ENCODE measurements at places on chromosomes 12 and 14.

GRCh38 chr12:30463636-30464035 lies 232.0 kb downstream of the IPO8 start:
- no peaks in the 10 kb centered on the region for H3K27me3 ChIP-seq
- H3K4me1 ChIP-seq = no peaks in the 10 kb centered on the region
- no peak overlapping the region for H3K27ac ChIP-seq
- DNase-seq = no peak
- H3K4me3 ChIP-seq = no peak overlapping the region
- no peaks in the 10 kb centered on the region for H3K36me3 ChIP-seq

- no peak overlapping the region for H3K4me3 ChIP-seq
- H3K36me3 ChIP-seq = peaks cover 2% of the 10 kb centered on the region
- no peaks in the 10 kb centered on the region for H3K27me3 ChIP-seq
Observed at GRCh38 chr12:51077930-51078329, 5.5 kb downstream of the CSRNP2 start.

GRCh38 chr12:110689281-110690126 lies 589 bp upstream of the HVCN1 start:
- peaks cover 7% of the 10 kb centered on the region for H3K36me3 ChIP-seq
- H3K4me3 ChIP-seq = peak overlapping the region; percentile 95
- peaks cover 8% of the 10 kb centered on the region for H3K27me3 ChIP-seq
- H3K27ac ChIP-seq = peak overlapping the region; percentile 87
- DNase-seq = no peak

GRCh38 chr14:30283822-30284446 lies 275.0 kb upstream of the G2E3 start:
- H3K4me1 ChIP-seq = no peaks in the 10 kb centered on the region
- no peak overlapping the region for H3K4me3 ChIP-seq
- no peak overlapping the region for H3K27ac ChIP-seq
- H3K36me3 ChIP-seq = no peaks in the 10 kb centered on the region

GRCh38 chr12:12807970-12808702 lies 5.0 kb upstream of the DDX47 start:
- DNase-seq = peak; percentile 36
- peak overlapping the region; percentile 84 for H3K4me3 ChIP-seq
- H3K27me3 ChIP-seq = no peaks in the 10 kb centered on the region

DNA sequence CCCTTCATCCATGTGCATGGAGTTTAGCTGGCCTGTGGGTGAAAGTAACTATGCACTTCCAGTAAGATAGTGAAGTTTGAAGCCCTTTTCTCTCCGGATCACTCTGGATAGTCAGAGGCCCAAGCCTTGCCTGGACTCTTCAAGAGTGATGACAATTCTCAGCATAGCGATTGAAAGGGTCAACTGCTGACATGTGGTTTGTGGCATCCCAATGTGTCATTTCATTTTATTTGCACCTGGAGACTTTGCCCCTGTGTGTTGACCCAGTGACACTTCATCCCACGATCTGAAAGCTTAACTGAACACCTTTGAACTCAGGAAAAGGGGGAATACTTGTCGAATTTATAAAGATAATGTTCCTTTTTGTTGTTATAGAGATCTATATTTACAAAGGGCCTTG lies 711.9 kb upstream of the TMEM132C start:
- no peak for DNase-seq
- no peaks in the 10 kb centered on the region for H3K27me3 ChIP-seq
- peaks cover 7% of the 10 kb centered on the region for H3K4me1 ChIP-seq
- H3K27ac ChIP-seq = no peak overlapping the region
- H3K36me3 ChIP-seq = no peaks in the 10 kb centered on the region

GRCh38 chr14:87251011-87251410 lies 742.0 kb downstream of the GALC start:
- DNase-seq = no peak
- H3K27ac ChIP-seq = no peak overlapping the region
- H3K36me3 ChIP-seq = no peaks in the 10 kb centered on the region

- H3K27ac ChIP-seq = peak overlapping the region; percentile 16
- no peaks in the 10 kb centered on the region for H3K4me1 ChIP-seq
- H3K27me3 ChIP-seq = no peaks in the 10 kb centered on the region
- H3K4me3 ChIP-seq = no peak overlapping the region
- no peak for DNase-seq
Observed at GRCh38 chr12:120148011-120148410, 31.5 kb upstream of the RAB35 start.

- no peak overlapping the region for H3K4me3 ChIP-seq
- peaks cover 17% of the 10 kb centered on the region for H3K36me3 ChIP-seq
- H3K4me1 ChIP-seq = peaks cover 7% of the 10 kb centered on the region
- no peak overlapping the region for H3K27ac ChIP-seq
Observed at GRCh38 chr14:50770586-50770985, 60.4 kb downstream of the NIN start.

DNA sequence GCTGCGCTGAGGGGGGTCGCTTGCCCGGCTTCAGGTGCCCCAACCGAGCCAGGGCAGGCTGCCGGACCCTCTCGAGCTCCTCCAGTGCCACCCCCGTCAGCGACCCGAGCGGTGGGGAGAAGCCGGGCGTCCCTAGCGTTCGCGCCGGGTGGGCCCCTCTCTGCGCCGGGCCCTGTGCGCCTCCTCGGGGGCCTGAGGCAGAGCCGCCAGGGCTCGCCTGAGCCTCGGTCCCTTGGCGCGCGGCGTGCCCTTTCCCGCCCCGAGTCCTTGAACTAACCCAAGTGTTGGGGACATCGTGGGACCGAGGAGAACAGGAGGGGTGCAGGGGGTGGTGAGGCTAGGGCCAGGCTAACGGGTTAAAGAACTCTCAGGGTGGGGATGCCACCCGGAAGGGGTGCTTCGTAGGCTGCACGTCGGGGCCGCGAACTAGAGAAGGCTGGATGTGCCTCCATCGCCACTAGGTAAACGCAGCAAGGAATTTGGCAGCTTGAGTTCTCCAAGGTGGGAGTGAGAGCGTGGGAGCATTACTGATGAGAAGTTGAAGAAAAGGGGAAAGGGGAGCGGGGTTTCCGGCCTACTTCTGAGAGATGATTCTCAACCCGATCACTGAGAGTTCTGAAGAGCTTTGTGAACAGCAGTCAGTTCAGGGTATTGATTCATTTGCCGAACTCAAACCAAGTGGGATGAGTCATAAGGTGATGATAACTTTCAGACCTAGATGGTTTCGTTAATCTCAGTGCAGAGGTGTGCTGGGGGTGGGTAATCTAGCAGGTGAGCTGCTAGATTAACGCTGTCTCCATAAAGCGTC lies 618 bp downstream of the RNF34 start:
- H3K27me3 ChIP-seq = no peaks in the 10 kb centered on the region
- peak overlapping the region; percentile 96 for H3K4me3 ChIP-seq
- no peaks in the 10 kb centered on the region for H3K36me3 ChIP-seq
- peaks cover 33% of the 10 kb centered on the region for H3K4me1 ChIP-seq
- H3K27ac ChIP-seq = peak overlapping the region; percentile 98

GRCh38 chr12:126772171-126772864 lies 1494.7 kb upstream of the TMEM132C start:
- no peaks in the 10 kb centered on the region for H3K36me3 ChIP-seq
- DNase-seq = peak; percentile 37
- H3K4me1 ChIP-seq = peaks cover 2% of the 10 kb centered on the region
- peak overlapping the region; percentile 94 for H3K4me3 ChIP-seq

GRCh38 chr12:93636708-93637107 lies 40.5 kb upstream of the CRADD start:
- peaks cover 8% of the 10 kb centered on the region for H3K36me3 ChIP-seq
- H3K27me3 ChIP-seq = peaks cover 24% of the 10 kb centered on the region
- no peak overlapping the region for H3K27ac ChIP-seq
- DNase-seq = no peak

- H3K27me3 ChIP-seq = peaks cover 54% of the 10 kb centered on the region
- H3K4me1 ChIP-seq = peaks cover 3% of the 10 kb centered on the region
- peaks cover 3% of the 10 kb centered on the region for H3K36me3 ChIP-seq
- DNase-seq = no peak
- no peak overlapping the region for H3K27ac ChIP-seq
Observed at GRCh38 chr14:93859957-93860356, 67.2 kb upstream of the FAM181A start.

DNA sequence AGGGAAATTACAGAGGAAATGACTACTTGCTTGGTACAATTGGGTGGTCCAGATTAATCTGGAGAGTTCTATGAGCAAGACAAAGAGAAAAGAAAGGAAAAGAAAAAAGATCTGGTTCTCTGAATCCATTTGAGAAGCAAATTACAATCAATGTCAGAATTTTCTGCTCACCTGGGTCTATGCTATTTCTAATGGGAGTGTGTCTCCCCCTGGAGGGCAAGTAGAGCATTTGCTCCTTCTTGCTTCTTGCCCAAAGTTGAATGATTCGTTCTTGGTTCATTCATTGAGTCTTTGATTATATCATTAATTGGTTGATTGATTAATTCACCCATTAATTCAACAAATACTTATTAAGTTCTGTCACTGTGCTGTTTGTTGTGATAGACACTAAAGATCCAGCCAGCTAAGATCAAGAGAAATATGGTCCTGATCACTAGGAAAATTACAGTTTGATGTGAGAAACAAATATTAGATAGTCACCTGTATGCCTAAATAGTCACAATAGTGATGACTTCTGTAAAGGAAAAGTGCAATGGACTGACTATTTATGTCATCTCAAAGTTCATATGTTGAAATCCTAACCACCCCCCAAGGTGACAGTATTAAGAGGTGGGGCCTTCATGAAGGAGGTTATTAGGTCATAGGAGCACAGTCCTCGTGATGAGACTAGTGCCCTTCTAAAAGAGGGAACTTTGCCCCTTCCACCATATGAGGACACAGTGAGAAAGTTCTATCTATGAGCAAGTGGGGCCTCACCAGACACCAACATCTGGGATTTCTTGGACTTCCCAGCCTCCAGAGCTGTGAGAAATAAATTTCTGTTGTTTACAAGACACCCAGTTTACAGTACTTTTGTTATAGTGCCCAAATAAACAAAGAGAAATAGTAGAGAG lies 8.0 kb upstream of the ASB8 start:
- H3K36me3 ChIP-seq = no peaks in the 10 kb centered on the region
- peak; percentile 42 for DNase-seq
- H3K4me3 ChIP-seq = peak overlapping the region; percentile 52
- H3K27ac ChIP-seq = no peak overlapping the region

GRCh38 chr12:56029166-56029519 lies 8.3 kb downstream of the IKZF4 start:
- no peak for DNase-seq
- H3K36me3 ChIP-seq = peaks cover 7% of the 10 kb centered on the region
- peak overlapping the region; percentile 39 for H3K27ac ChIP-seq
- H3K4me3 ChIP-seq = peak overlapping the region; percentile 62
- no peaks in the 10 kb centered on the region for H3K27me3 ChIP-seq
- H3K4me1 ChIP-seq = peaks cover 26% of the 10 kb centered on the region

- DNase-seq = no peak
- H3K4me1 ChIP-seq = peaks cover 6% of the 10 kb centered on the region
- H3K27me3 ChIP-seq = peaks cover 5% of the 10 kb centered on the region
- no peak overlapping the region for H3K4me3 ChIP-seq
- H3K36me3 ChIP-seq = no peaks in the 10 kb centered on the region
Observed at GRCh38 chr14:67416085-67416484, 4.1 kb upstream of the PLEK2 start.

- DNase-seq = no peak
- H3K27me3 ChIP-seq = no peaks in the 10 kb centered on the region
- H3K4me1 ChIP-seq = peaks cover 10% of the 10 kb centered on the region
- H3K27ac ChIP-seq = peak overlapping the region; percentile 21
- H3K4me3 ChIP-seq = no peak overlapping the region
- no peaks in the 10 kb centered on the region for H3K36me3 ChIP-seq
Observed at GRCh38 chr12:47714826-47715386, 9.1 kb upstream of the RPAP3 start.

DNA sequence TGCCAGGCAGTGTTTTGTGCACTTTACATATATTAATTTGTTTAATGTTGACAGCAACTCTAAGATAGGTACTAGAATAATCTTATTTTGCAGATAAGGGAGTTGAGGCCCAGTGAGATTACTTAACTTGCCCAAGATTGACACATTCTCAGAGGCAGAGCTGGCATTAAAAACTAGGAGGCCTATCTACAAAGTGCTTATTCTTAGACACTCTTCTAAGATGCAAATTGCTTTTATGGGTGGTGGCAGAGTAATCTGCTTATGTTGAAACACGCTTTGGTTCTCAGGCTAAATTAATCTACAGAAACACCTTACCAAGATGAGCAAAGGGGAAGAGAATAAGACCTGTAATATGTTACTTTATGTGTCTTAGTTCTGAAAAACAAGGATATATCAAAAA lies 7.2 kb downstream of the MGP start:
- DNase-seq = no peak
- peaks cover 6% of the 10 kb centered on the region for H3K36me3 ChIP-seq
- peaks cover 6% of the 10 kb centered on the region for H3K27me3 ChIP-seq
- H3K27ac ChIP-seq = no peak overlapping the region
- peaks cover 6% of the 10 kb centered on the region for H3K4me1 ChIP-seq

GRCh38 chr14:96442355-96442754 lies 50.4 kb downstream of the AK7 start:
- peaks cover 7% of the 10 kb centered on the region for H3K36me3 ChIP-seq
- no peak overlapping the region for H3K27ac ChIP-seq
- H3K27me3 ChIP-seq = peaks cover 25% of the 10 kb centered on the region
- DNase-seq = no peak
- no peak overlapping the region for H3K4me3 ChIP-seq

DNA sequence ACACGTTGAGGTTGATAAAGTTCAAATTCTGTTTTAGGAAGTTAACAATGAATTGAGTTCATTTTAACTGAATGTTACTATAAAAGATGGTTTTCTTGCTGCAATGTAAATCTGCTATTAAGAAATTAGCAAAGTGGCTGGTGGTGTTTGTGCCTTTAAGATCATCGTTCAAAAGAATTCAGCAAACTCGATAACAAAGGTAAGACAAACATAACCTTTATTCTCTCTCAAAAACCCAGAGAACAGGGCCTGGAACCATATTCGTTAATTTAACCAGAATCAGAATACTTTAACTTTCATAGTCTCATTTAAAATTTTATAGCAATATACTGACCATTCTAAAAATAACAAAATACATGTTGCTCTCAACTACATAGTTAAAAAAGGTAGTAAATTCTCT lies 3.4 kb downstream of the TMEM30B start:
- no peak overlapping the region for H3K27ac ChIP-seq
- H3K4me1 ChIP-seq = peaks cover 13% of the 10 kb centered on the region
- H3K36me3 ChIP-seq = peaks cover 5% of the 10 kb centered on the region
- H3K4me3 ChIP-seq = no peak overlapping the region

GRCh38 chr12:47770086-47770726 lies 2.8 kb upstream of the SLC48A1 start:
- no peak for DNase-seq
- peaks cover 2% of the 10 kb centered on the region for H3K36me3 ChIP-seq
- peaks cover 4% of the 10 kb centered on the region for H3K27me3 ChIP-seq

DNA sequence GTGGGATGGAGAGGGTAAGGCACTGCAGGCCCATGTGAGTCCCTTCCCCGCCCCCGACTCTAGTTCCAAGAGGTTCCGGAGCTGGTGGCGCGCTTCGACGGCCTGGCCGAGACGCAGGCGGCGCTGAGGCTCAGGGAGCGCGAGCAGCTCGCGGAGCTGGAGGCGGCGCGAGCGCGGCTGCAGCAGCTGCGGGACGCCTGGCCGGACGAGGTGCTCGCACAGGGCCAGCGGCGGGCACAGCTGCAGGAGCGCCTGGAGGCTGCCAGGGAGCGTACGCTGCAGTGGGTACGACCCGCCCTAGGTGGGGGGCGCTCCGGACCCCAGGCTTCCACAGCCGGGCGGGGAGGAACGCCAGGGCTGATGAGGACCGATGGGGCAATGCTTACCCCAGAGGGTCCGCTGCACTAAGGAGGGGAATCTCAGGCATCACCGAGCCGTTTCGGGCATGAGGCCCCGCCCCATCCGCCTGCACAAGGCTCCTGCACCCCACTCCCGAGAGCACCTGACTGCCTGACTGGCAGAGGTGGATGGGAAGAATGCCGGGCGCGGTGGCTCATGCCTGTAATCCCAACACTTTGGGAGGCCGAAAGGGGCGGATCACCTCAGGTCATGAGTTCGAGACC lies 4.9 kb downstream of the CFAP73 start:
- peaks cover 7% of the 10 kb centered on the region for H3K27me3 ChIP-seq
- DNase-seq = no peak
- H3K36me3 ChIP-seq = no peaks in the 10 kb centered on the region
- no peak overlapping the region for H3K27ac ChIP-seq
- peak overlapping the region; percentile 86 for H3K4me3 ChIP-seq

All from T-helper 17 cell (primary cell).